ENCODE measurements at places on chromosomes 7 and 10.

GRCh38 chr7:66145400-66146104 lies 30.9 kb downstream of the CRCP start:
- DNase-seq = no peak

DNA sequence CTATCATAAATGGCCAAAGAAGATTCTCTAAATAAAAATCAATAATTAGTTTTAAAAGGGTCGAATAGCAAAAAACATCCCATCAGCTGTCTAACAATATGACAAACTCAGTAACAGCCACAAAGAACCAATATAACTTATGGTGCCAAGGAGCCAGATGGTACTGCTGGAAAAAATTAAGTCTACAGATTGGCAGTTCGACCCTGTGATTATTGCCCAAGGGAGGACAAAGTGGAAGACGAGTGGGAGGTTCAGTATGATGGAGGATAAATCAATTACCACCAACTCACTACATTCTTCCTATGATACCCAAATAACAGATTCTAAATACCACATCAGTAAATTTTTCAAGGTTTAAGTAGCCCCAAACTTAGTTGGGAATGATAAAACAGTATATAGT lies 49.0 kb downstream of the SKAP2 start:
- no peak for DNase-seq

DNA sequence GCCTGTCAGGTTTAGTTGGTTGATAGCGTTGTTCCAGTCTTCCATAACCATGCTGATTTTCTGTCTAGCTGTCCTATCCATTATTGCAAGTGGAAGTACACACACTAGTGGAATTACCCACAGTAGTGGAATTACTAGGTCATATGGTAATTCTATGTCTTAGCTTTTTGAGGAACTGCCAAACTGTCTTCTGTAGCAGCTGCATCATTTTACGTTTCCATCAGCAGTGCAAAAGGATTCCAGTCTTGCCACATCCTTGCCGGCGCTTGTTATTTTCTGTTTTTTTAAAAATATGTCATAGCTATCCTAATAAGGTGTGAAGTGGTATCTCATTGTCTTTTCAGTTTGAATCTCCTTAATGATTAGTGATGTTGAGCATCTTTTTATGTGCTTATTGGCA lies 17.2 kb upstream of the RHBDD2 start:
- no peak for DNase-seq

GRCh38 chr7:69062020-69062765 lies 536.1 kb upstream of the AUTS2 start:
- no peak for DNase-seq

GRCh38 chr7:95066737-95067530 lies 159.5 kb downstream of the PPP1R9A start:
- DNase-seq = peak; percentile 46

GRCh38 chr7:152871678-152872060 lies 112.1 kb downstream of the ACTR3B start:
- no peak for DNase-seq

DNA sequence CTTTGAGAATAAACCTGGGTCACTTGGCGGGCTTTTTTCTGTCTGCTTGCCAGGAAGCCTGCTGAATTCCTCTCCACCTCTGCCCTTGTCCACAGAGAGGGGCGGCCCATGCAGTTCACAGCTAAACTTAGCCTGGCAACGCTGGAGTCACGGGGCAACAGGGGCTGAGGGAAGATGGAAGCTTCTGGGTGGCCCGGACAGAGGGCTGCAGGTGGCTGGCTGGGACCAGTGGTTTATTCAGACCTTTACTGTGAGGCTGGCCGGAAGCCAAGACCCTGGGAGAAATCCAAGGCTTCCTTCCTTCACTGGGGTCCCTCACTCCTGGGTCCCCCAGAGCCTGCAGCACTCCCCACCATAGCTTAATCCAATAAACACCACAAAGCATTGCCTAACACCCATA lies 17.0 kb downstream of the ITPRIP start:
- no peak for DNase-seq

- DNase-seq = no peak
These were observed 80.2 kb downstream of the CFTR start for GRCh38 chr7:117560030-117560429.

DNA sequence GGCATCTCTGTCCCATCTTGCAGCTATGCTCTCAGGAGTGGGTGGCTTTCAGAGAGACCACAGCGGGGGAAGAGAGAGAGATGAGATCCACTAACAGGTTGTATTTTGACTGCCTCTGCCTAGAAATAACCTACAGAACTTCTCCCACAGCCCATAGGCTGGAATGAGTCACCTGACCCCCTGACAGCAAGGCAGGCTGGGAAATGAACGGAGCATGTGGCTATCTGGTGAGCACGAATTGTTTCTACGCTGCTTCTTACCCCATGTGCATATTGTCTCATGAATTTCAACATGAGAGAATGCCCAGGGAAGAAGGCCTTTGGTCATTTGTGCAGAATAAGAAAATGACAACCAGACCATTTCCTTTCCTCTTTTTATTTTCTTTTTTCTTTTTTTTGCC lies 151.3 kb downstream of the SNX10 start:
- no peak for DNase-seq

- DNase-seq = no peak
These were observed 67.6 kb downstream of the TMEM130 start for GRCh38 chr7:98802088-98802780.

DNA sequence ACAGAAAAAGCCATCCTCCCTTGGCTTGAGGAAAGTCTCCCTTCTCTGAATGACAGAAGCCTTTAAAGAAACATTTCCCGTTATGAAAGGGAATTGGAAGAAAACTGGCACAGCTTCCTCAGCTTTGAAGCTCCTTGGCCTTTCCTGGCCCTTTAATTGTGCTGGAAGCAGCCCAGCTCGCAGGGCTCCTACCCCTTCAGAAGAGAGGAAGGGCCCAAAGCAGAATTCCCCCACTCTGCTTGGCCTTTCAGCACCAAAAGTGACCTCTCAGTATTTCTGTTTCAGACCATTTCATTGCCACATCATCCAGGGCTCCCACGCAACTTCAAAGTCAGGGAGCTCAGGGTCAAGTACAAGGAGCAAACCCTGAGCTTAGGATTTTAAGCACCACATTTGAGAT lies 4.2 kb downstream of the AFAP1L2 start:
- no peak for DNase-seq

GRCh38 chr10:17764142-17764541 lies 12.1 kb downstream of the TMEM236 start:
- no peak for DNase-seq

- DNase-seq = no peak
These were observed 93.1 kb downstream of the OAT start for GRCh38 chr10:124325633-124325914.

DNA sequence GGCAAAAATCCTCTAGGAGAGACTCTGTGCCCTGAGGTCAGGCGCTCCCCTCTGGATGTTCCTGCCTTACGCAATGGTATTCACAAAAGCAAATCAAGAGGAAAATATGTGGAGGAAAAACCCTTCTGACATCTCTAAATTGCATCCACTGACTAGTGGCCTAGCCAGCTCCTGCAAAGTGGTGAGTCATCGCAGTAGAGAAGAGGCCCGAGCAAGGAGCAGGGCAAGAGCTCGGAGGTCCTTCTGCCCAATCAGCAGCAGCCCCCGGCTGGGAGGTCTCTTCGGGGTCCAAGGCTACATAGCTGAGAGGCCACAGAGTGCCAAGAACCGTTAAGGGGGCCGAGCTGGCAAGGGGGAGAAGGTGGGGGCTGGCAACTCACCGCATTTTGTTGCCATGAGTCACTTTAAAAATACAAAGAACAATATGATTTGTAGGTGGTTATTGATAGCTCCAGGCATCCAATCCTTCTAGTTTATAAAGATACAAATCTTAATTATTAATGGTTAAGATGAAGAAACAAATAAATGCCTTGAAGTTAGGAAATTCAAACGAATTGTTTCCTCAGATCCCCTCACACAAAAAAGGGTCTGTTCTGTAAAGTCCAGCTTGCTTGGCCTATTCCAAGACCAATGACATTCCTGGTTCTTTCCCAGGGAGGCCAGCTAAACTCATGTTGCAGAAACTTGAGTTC lies 161.6 kb downstream of the PKD1L1 start:
- DNase-seq = peak; percentile 82

GRCh38 chr10:1662438-1663025 lies 74.8 kb downstream of the ADARB2 start:
- DNase-seq = no peak

DNA sequence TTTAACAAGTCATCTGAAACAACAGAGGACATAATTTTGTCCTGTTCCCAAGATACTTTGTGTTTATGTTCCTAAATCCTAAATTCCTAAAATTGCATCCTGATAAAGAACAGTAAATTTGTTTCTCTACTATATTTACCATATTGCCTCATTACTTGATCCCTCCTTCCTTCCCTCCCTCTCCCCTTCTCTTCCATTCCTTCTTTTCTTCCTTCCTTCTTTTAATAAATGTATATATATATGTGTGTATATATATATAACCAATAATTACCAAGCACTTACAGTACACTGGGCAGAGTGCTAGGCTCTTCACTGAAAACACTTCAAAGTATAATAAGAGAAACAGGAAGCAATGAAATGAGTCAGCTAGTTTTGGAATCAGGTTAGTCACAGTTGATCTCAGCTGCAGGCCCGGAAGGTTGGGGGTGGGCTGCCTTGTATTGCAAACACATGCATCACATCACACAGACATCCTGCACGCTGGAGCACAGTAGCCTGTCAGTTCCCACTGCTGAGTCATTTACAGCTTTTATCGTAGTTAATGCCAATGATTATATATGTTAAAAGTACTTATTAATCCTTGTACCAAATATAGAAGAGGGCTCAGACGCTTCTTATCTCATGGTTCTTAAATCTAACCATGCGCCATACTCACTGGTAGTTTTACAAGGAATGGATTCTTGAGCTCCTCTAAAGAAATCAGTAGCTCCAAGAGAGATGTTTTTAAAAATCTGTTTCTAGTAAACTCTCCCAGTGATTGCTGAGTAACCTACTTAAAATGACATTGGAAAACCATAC lies 551.7 kb downstream of the GRM8 start:
- DNase-seq = peak; percentile 98

DNA sequence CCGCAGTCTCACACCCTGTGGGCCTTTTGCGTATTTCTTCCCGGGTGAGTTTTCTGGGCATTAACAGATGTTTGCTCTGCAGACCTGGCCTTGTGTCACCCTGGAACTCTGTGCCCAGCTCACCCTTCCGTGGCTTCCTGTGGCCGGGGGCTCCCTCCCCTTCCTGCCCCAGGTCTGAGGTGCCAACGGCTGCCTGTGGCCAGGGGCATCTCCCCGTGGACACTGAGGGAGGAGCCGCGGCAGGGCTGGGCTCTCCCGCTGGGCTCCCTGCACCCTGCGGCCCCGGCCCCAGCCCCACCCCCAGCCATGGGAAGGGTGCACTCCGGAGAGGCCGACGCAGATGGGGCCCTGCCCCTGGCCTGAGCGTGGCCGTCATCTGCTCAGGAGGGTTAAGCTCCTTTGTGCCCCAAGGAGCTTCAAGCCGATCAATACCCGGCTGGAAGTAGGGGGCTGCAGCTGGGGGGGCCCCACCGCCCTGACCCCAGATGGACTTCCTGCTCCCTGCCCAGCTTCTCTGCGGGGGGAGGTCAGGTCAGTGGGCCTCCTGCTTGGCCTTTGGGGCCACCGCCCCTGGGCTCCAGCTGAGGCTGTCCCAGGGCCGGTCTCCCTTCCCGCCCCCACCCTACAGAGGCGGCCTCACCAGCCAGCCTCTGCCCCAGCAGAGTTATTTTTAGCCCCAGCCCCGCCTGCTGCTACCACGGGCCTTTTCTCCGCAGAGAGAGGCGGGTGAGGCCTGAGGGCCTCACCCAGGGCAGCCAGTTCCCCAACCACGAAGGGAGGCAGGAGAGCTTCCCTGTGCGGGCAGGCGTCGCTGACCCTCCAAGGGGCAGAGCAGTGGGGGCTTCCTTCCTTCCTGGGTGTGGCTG lies 24.2 kb downstream of the PWWP2B start:
- DNase-seq = peak; percentile 47

GRCh38 chr7:37395618-37396259 lies 52.9 kb downstream of the ELMO1 start:
- no peak for DNase-seq

DNA sequence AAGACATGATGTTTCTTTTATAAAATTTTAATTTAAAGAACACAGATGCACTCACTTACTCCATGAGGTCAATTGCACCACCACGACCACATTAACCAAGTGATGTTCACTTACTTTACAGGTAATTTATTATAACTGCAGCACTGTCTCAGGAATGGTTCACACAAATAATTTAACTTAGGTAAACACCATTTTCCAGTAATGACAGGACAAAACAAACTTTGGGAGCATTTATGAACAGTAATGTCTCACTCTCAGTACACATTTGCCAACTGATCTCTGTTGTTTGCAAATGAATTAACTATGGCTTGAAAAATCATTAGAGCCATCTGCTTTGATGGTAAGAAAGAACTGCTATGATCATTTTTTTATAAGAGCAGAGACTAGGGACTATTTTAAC lies 150.4 kb downstream of the ETV1 start:
- no peak for DNase-seq

GRCh38 chr10:11234857-11235531 lies 217.3 kb downstream of the CELF2 start:
- no peak for DNase-seq

DNA sequence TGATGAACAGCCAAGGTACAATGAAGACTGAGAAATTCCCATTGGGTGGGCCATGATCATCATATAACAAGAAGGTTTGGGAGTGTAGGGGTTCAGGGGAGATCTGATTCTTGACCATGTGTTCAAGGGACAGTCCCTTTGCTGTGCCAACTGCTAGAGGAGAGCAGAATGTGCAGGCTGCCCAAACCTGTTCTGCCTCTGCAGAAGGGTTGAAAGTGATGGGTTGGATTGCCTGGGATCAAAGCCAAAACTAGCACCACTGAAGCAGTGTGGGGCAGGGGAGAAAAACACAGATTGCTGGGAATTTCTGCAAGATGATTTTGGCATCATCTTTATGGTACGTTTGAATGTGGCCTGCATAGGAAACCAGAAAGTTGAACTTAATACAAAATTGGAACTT lies 303.9 kb downstream of the OTUD1 start:
- DNase-seq = no peak

DNA sequence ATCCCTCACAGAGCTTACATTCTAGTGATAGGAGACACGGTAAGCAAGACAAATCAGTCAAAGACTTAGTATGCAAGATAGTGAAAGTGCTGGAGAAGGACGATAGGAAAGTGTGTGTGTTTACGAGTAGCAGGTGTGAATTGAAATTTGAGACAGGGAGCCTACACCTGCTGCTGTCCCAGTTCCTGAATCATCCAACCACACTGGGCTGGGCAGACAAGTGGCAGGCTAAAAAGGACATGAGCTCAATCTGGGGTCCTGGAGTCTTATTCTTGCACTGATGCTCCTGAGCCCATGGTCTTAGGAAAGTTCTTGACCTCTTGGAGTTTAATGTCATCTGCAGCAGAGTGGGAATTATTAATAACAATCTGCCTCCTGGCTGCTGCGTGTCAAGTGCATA lies 16.2 kb downstream of the RBP3 start:
- DNase-seq = no peak
